ENCODE measurements at places on chromosomes 6 and 20. TPM values are rescaled to one million over a fixed set of nuclear protein-coding genes. Genes with fewer than 3 reads are reported as not detected.

GRCh38 chr6:90790058-90790457 lies 203.2 kb upstream of the MAP3K7 start:
- DNase-seq: peak; percentile 42

- DNase-seq: no peak
Measured at GRCh38 chr6:135458051-135458450, 39.5 kb downstream of the AHI1 start.

GRCh38 chr6:162942866-162943265 lies 215.1 kb downstream of the PACRG start:
- DNase-seq: no peak

Gene RUNX2
- 2.7 TPM for polyA plus RNA-seq

GRCh38 chr6:90846824-90847223 lies 260.0 kb upstream of the MAP3K7 start:
- DNase-seq: no peak

GRCh38 chr6:5746759-5747130 lies 260.0 kb downstream of the NRN1 start:
- DNase-seq: no peak

DNA sequence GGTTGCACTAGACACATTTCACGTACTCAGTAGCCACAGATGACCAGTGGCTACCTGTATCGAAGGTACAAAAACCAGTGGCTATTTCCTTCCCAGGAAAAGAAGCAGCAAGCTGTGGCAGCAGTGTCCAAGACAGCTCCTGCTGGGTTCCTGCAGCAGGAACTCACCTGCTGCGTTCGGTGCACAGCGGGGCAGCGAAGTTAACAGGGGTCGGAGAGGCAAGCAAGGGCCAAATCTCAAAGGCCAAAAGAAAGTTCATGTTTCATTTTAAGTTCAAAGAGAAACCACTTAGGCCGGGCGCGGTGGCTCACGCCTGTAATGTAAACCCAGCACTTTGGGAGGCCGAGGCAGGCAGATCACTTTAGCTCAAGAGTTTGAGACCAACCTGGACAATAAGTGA lies 26.9 kb downstream of the ASIP start:
- DNase-seq: no peak

DNA sequence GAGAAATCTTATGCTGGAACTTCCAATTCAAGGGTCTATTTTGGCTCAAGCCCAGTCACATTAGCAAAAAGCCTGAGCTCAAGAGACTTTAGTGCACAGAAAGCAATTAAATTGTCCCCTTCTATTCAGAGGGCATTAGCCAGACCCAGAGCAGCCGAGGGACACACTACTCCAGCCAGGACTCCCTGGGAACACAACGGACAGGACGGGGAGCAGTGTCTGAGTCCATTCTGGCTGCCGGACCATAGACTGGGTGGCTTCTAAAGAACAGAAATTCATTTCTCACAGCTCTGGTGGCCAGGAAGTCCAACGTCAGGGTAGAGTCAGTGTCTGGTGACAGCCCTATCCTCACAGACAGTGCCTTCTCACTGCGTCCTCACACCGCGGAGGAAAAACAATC lies 78.4 kb downstream of the PRND start:
- DNase-seq: no peak

GRCh38 chr6:149913540-149914240 lies 9.2 kb downstream of the RAET1G start:
- DNase-seq: no peak

DNA sequence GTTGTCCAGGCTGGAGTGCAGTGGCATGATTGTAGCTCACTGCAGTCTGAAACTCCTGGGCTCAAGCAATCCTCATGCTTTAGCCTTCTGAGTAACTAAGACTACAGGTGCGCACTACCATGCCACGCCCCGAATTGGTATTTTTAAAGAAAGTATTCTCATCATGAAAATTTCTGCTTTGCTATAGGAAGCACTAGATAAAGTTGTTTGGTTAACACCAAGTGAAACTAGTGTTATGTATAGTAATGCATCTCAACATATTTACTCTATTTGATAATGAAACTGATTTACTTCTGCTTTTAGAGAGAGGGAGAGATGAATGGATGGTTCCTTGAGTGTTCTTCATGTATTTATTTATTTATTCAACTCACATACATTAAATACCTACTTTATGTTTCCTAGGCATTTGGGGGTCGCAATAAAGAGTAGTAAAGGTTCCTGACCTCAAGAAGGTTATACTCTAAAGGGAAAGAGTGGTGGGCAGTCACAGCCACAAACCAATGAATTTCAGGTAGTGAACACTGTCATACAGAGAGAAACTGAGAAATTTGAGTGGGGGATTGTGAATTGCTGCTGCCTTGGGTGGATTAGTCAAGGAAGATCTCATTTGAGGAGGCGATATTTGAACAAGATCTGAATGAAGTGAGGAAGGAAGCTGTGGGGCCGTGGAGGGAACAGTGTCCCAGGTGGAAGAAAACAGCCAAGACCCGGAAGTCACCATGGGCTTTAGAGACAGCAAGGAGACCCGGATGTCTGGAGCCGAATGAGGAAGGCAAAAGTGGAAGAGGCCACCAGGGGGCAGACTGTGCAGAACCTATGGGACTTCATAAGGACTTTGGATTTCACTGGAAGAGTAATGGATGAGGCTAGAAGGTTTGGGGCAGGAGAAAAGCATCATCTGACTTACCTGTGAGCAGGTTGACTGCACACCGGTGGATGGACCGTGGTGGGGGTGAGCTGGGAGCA lies 185.6 kb downstream of the TSHZ2 start:
- DNase-seq: no peak

DNA sequence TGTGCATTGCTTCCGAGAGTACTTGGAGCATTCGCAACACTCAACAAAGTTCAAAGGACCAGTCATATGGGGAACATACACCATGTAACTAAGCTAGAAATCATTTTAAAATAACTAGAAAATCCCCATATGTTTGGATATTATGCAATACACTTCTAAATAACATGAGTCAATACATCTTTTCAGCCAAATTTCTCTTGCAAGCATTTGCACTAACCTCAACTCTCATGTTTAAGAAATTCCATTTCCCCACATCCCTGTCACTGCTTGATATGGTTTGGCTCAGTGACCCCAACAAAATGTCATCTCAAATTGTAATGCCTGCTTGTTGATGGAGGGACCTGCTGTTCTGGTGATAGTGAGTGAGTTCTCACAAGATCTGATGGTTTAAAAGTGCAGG lies 85.7 kb upstream of the CST7 start:
- DNase-seq: no peak

- no peak for DNase-seq
Measured at GRCh38 chr6:102474041-102474807, 1080.7 kb downstream of the GRIK2 start.

Gene SIGLEC1
- 1.3 TPM for polyA plus RNA-seq

GRCh38 chr6:113293423-113293740 lies 563.8 kb upstream of the MARCKS start:
- DNase-seq: no peak

DNA sequence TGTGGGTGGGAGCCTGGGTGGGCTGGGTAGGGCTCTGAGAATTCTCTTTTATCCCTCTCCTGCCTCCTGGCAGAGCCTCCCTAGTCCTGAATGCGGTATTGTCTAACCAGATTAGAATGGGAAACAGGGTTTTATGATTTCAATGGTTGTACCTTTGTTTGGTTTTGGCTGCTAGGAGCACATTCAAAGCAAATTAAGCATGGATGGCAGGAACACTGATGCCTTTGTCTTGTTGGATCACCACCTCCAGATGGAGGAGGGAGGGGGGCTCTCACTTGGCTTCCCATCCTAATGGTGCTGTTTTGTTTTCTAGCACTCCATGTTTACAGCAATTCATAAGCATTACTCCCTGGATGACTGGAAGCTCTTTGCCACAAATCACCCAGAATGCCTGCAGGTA lies 11.6 kb downstream of the GMPR start:
- DNase-seq: no peak

DNA sequence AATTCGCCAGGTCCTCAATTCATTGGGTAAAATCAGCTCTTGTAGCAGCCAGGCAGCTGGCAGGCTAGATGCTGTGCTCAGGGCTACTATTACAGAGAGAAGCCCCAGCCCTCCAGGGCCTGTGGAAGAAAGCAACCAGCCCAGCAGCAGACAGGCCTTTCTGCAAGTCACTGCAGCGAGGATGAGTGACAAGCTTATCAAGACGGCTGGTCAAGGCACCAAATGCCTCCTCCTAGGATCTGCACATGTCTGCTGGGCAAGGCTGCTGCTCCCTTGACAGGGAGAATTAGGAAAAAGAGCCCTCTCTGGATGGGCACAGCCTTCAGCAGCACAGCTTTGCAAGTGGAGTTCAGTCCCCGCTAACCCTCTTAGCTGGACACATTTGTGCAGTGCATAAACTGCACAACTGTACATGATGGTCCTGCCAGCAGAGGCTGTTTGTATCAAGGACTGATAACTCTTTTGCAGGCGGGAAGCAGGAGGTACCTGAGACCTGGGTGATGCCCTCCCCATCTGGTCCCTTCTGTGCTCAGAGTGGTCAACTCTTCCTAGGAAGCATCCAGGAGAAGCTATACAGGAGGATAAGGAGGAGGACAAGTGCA lies 89.9 kb downstream of the CDC5L start:
- DNase-seq: no peak

DNA sequence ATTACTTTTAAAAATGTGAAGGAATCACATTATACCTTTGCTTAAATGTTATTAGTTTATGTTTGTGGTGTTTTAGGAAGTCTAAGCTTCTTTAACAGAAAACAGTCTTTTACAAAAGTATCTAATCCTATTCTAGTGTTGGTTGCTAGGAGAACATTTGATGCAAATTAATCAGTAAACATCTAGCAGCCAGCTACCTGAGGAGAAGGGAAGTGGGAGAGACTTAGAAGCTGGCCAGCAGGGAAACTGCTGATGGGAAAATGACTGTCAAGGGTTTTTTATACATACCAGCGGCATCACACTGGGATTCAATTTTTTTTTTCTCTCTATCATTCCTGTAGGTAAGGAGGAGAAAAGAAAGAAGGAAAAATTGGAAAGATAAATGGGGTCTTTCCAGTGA lies 686.0 kb upstream of the MMS22L start:
- DNase-seq: no peak

DNA sequence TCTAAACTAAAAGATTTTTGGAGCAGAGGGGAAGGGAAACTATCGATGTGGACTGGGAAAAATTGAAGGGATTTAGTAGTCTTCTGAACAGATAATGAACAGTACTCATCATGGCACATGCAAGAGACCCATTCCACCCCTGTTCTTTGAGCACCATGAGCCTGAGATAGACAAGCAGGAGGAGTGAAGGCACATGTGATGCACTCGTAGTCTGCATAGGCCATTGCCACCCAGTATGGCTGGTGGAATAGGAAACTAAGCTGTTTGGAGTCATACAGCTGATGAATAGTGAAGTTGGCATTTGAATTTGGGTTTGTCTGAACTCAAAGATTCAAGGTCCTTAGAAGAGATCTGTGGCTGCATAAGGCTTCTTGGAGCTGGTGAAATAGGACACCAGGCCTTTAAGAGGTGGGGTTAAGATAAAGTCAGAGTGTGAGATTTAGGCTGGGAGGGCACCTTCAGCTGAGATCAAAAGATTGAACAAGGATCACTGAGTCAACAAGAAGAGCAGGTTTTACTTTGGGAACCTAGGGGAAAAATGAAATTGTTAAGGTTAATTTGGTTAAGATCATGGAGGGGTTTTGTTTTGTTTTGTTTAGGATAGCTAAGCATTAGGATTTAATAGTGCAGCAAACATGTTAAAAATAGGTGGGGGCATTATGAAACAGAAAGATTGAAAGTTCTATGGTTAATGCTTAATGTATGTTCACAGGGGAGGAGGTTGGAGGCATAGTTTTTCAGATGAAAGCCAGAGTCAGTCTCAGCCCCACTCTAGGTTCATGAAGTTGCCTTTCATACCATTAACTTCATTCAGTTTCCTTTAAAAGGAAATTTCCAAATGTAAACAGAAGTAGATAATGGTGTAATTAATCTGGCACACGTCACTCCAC lies 148.8 kb downstream of the ARID1B start:
- no peak for DNase-seq

DNA sequence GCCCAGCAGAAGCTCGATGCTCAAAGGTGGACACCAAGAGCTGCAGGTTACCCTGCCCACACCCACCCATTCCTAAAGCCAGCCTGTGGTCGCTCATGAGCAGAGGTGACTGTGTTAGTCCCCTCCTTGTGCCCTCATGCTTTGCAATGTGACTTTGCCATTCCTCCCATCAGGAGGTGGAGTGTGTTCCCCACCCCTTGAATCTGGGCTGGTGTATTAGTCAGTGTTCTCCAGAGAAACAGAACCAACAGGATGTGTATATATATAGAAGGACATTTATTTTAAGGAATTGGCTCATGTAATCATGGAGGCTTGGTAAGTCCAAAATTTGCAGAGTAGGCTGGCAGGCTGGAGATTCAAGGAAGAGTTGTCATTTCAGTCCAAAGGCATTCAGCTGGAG lies 54.4 kb upstream of the RNF24 start:
- DNase-seq: no peak

- DNase-seq: no peak
Measured at GRCh38 chr6:158647501-158647900, 2.4 kb upstream of the SYTL3 start.

DNA sequence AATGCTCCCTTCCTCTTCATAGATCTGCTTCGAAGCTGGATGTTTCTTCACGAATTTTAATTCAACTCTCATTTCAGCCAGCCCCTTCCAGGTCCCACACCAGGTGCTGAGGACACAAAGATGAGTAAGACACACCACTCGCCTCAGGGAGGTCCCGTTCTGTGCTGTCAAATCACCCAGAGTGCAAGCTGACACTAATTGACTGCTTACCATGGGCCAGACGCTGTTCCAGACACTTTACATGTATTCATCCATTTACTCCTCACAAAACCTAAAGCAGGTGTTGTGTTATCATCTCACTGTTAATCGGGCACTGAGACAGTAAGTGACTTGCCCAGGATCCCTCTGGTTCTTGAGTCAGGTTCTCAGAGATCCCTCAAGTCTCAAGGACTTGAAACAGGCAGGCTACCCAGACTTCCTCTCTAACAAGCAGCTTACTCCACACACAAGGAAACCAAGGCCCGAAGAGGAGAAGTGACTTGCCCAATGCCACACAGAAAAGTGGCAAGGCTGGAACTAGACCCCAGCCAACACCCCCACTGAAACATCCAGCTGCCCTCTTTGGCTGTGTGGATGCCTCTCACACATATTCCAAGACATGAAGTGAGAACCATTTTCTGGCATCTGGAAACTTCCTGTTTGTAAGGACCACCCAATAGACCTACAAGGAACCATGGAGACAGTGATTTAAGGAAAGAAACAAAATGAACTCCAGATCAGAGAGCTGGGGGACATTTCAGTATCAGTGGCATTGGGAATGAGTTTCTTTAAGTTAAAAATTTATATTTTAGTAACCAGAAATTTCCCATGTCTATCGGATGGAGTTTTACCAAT lies 174.5 kb downstream of the CDC5L start:
- no peak for DNase-seq

Data from renal pelvis (tissue), 12 donors.